Stimulated activated CD4-positive, alpha-beta T cell treated with anti-CD3 and anti-CD28 coated beads, Interleukin-4, amount 100 ng/mL, for 4 hours (primary cell): ENCODE measurements at places on chromosomes 5 and 9.

- no peak for DNase-seq
Measured at GRCh38 chr9:116479056-116479544, 208.0 kb upstream of the TRIM32 start.

DNA sequence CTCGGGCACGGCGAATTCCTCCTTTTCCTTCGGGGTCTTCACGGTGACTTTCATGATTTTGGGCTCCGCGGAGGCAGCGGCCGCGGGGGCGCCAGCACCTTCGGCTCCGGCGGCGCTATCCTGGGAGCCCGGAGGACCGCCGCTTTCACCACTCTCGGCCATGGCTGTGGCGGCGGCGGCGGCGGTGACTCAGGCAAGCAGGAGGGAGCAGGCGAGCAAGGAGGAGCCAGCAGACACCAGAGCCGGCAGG, 315 bp downstream of the UBQLN1 start:
- no peak for DNase-seq

DNA sequence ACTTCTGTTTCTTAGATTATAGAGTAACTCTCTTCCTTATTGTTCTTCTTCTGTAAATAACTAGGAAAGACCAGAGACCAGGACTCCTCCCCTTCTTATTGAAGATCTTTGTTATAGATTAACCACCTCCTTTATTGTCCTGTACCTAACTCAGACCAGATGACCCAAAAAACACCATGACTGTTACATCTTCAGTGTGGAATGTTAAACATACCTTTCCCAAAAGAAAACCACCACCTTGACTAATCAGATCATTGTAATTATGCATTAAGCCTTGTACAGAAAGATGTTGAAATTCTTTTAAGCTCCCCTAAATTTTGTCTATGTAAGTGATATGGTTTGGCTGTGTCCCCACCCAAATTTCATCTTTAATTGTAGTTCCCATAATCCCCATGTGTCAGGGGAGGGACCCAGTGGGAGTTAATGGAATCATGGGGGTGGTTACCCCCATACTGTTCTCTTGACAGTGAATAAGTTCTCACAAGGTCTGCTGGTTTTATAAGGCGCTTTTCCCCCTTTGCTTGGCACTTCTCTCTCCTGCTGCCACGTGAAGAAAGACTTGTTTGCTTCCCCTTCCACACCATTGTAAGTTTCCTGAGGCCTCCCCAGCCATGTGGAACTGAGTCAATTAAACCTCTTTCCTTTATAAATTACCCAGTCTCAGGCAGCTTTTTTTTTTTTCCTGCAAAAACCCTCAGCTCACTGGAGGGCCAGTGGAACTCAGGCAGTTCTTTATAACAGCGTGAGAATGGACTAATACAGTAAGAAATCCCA, 26.3 kb downstream of the ARSB start:
- DNase-seq = no peak

DNA sequence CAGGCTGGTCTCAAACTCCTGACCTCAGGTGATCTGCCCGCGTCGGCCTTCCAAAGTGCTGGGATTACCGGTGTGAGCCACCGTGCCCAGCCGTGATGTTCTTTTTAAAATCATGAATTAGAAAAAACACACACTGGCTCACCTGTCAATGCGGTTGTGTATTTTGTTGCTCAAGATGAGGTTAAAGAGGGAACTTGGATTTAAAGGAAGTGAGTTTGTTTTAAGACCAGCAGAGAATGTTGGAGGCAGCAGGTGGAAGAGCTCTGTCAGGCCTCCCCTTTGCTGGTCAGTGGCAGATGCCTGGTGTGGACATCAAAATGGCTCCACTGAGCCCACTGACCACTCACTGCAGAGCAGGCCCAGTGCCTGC, 38.9 kb downstream of the WNK2 start:
- no peak for DNase-seq

- no peak for DNase-seq
Measured at GRCh38 chr9:26243726-26244125, 565.5 kb upstream of the TUSC1 start.

GRCh38 chr9:98335661-98336060, 80.2 kb upstream of the TBC1D2 start:
- DNase-seq = no peak

- DNase-seq = no peak
Measured at GRCh38 chr5:61702784-61703183, 370.7 kb downstream of the ZSWIM6 start.

GRCh38 chr9:113677057-113677456, 199.1 kb upstream of the ZNF618 start:
- DNase-seq = no peak

- no peak for DNase-seq
Measured at GRCh38 chr5:150167908-150168307, 1.3 kb downstream of the CDX1 start.

DNA sequence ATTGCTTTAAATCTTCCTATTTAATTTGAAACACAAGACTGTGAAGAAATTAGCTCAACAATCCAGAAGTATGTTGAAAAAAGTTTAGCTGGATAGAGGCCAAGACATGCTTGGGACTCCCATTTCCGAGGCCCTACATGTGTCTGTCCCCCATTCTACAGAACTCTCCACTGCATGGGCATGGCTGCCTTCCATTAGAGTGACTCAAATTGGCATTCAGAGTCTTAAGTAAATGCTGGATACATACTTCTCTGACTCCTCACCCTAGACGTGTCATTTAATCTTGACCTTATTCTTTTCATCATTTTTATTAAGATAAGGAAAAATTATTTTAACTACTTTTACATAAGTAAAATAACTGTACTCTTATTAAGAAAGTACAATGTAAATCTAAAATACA, 530.4 kb upstream of the CDH9 start:
- no peak for DNase-seq

DNA sequence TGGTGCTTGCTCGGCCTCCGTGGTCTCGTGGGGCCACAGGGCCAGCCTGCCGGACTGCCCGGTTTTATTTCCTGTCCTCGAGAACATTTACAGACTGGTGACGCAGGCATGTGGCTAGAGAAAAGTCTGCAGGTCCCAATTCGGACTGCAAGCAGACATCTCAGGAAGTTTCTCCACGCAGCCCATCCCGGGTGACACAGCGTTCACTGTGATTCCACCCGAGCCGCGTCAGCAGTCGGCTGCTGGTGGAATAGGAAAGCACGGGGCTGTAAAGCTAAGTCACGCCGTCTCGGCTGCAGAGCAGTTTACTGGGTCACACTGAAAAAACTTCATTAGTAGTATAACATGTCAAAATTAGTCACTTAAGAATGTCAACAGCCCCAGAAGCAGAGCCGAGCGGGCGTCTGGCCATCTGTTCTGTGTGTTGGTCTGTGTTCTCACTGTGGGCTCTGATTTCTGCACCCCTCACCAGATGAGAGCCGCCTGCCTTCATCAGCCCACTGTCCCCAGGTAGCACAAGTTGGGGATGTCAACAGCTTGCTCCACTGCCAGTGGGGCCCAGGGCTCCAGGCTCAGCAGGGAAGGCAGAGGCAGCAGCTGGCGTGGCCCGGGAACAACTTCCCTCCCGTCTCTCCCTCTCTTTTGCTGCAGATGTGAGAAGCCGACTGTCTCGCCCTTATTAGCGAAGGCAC, 363.7 kb downstream of the IRX2 start:
- no peak for DNase-seq

GRCh38 chr5:108620516-108620915, 127.2 kb upstream of the FER start:
- DNase-seq = no peak

DNA sequence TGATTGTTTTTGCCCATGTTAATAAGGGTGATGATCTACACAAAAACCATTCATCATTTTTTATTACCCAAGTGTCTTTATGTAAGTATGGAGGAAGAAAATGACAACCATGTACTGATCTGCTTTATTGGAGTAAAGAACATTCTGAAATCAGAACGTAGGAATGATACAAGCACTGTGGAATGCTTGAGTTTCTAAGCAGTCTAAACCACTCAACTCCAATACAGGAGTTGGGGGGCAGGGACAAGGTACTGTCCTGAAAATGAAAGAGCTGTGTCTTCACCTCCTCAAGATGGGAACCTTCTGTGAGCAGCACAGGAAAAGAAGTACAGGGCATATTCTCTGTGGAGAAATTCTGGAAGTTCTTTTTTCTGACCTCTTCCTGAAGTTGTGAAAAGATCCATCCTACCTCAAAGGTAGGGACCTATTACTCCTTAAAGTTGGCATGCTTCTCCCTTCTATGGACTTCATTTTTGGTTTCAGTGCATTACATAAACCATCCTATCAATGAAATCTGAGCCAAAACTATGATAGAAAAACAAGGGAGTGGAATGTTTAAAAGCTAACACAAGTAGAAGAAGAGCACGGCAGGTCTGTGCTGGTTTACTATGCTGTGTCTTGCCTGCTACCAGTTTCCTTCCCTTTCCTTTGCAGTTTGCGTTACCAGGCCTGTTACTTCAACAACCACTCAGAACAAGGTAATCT, 202.6 kb downstream of the SEMA5A start:
- DNase-seq = no peak

GRCh38 chr5:95857185-95857945, 34.8 kb upstream of the GLRX start:
- DNase-seq = no peak

GRCh38 chr9:109816490-109816889, 36.5 kb downstream of the PALM2AKAP2 start:
- no peak for DNase-seq

GRCh38 chr5:76337953-76338451, 65.1 kb upstream of the IQGAP2 start:
- DNase-seq = peak; percentile 39

DNA sequence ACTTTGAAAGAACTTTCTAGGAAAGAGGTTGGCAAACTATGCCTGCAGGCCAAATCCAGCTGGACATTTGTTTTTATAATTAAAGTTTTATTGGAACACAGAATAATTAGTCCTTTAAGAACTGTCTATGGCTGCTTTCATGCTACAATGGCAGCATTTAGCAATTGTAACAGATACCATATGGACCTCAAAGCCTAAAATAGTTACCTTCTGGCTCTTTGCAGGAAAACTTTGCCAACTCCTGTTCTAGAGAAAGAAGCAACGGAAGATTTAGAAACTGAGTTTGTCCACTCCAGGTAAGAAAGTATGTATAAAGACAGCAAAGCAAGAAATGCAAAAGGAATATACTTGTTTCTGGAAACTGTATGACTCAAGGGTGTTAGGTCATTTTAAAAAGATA, 281.7 kb upstream of the TRPM3 start:
- DNase-seq = no peak

- DNase-seq = no peak
Measured at GRCh38 chr9:33139421-33140228, 27.5 kb downstream of the B4GALT1 start.
